Memory B cell (primary cell): ENCODE measurements at places on chromosomes 5 and 9.

GRCh38 chr5:139399501-139400121 is 4.3 kb downstream of the SPATA24 start:
- DNase-seq, result no peak

- DNase-seq, result peak; percentile 55
Measured at GRCh38 chr5:124583469-124584350, 162.7 kb downstream of the ZNF608 start.

- DNase-seq, result no peak
Measured at GRCh38 chr5:150364004-150364403, 6.5 kb downstream of the TCOF1 start.

DNA sequence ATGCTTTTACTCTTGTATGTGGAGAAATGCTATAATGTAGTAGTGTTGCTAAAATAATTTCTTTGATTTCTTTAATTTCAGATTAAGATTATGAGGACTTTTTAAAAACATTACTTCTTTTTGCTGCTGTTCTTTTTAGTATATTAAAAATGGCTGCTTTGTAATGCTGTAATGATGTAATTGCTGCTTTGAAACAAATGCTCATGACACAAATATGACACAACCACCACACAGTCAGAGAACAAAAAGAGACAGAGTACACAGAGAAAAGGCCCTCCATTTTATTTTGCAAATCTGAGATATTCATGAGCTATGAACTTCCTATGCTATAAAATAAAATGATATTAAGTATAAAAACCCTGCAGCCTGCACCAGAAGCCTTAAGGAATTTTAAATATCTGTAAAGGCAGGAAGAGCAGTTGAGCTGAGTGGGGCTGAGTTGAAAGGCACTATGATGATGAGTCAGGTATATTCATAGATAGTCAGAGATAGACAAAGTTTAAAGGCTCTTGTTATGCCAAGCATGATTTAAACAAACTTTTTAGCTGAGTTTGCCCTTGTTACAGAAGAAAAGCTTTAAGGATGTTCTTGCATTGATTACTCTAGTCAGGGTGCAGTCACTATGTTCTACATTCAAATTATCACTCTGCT is 5.1 kb upstream of the POU5F2 start:
- DNase-seq, result no peak

DNA sequence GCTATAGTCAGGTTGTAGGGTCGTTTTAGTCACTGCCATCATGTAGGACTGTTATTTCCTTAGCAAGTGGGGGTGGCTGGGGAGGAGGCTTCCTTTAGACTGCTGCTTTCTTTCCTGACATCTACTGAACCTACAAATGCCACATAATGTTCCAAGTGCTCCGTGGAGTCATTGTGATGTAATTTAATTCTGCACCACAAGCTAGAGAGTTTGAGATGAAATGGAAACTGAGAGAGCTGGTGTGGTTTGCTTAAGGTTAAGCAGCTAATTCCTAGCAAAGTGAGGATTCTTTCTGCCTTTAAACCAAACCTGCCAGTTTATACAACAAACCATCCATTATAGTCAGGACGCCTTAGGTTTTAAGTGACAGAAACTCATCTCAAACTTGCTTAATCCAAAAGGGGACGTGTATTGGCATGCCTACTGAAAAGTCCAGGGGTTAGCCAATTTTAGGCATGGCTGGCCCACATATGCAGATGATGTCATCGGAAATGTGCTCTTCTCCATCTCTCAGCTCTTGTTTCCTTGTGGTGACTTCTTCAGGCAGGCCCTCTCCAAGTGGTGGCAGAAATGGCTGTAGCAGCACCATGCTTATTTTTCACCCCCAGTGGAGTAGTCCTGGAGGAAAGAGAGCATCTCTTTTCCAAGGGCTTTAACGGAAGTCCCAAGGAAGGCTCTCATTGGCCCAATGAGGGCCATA is 30.5 kb downstream of the ZNF618 start:
- DNase-seq, result no peak

GRCh38 chr9:127557466-127557869 is 54.6 kb upstream of the STXBP1 start:
- DNase-seq, result no peak

DNA sequence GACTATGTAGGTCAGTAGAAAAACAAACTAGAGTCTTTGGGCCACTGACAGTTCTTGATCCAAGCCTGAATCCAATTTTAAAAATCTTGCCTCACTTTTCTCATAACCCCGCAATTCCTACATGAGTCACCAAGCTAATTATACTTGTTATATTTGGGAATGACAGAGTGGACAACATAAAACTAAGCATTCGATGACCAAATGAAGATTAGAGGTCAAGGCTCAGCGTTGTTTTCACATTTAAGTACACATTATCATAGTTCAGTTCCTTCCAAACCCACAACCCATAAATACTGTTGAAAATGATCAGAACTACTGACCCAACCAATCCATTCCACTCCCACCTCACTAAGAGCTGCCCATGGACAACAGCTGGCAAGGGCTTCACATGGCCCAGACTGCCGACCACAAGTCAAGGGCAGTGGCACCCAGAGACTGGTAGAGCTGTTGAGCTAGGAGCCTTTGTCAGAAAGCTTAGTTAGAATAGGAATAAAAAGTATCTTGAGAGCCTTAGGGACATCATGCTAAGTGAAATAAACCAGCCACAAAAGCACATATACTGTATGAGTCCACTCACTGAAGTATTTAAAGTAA is 64.2 kb downstream of the MYO10 start:
- DNase-seq, result no peak
